Ammon's horn (tissue), 1 donor: ENCODE measurements at places on chromosomes 4 and X.

DNA sequence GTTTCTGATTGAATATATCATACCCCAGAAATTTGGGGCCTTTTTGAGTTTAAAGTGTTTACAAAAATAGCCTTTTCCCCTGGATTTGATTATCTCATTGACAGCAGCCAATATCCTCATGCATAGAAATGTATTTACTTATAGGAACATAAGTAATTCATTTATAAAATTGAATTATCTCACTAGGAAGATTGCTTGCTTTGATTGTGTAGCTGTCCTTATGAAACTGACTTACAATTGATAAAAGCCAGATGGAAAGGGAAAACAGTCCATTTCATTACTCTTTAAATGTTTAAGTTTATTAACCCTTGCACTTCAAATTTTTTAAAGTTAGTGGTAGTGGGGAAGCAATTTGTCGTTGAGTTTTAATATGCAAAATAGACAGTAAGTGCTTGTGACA is 310.2 kb upstream of the TBX22 start:
- DNase-seq: no peak

DNA sequence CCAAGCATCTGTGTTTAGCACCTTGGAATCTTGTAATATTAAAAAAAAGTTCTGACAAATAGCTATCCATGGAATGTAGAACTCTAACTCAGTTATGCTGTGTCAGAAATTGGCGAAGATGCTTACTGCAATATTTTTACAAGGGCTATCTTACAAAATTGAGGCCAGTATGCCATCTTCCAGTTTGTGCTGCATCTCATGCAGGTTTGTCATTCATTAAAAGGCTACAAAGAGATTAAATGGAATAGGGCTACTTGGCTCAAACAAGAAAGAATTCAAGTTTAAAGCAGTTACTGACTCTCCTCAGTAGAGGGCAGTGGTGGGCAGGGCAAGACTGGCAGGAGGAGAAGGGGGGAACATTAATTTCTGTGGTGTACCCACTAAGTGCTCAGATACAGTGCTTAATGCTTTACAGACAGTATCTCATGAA is 66.5 kb downstream of the SHROOM4 start:
- DNase-seq: peak; percentile 25

DNA sequence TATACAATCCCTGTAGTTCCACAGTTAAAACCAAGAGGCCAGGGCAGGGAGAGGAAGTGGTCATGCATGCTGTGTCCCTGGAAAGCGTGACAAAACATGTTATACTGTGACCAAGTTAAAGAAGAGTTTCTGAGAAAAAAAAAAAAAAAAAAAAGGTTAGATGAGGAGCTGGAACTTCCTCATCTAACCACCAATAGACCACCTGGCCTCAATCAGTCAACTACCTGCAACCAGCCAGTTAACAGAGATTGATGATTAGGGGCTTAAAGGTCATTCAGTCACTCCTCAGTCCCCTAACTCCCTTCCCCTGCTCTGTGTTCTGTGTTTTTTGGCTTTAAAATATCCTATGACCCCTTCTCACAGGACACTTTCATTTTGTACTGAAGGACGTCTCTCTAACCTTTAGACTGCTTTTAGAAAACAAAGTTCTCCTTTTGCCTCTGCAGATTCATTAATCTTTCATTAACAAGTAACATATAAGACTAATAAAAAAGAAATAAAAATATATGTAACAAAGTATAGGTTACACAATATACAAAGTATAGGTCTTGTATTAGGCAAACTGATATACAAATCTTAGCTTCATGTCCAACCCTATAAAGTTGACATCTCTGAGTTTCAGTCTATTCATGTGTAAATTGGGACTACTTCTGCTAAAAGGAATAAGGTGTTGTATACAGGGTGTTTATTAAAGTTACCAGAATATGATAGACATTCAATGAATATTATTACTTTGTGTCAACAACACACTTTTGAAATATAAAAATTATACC is 179.1 kb upstream of the NDST4 start:
- DNase-seq: no peak

DNA sequence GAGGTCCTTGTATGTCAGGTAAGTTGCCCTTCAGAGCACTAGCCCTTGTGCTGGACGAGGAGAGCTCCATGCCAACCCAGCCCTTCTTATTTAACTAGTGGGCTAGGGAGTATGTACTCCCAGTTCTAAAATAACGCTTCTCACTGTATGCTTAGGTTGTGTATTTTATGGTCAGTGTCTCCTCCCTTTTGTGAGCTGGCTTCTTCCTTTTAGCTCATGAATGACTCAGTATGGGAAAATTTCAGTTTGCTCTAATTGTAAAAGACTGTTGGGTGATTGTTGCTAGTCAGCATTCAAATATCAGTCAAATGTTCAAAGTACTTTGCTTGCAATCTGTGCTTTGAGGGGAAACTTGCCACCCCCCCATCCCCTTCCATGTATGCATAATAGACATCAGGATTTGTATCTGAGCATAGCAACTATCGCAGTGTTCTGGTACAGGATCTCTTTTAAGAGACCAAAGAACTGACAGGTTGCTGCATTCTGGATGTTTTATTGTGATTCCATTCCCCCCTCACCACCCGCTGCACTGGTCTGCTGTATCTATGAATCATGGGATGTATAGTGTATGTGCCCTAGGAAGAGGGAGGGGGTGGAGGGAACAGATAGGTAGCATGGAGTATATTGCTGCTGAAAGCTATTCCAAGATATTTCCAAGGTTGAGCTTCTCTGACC is 34.7 kb downstream of the DLG3 start:
- DNase-seq: no peak
